ENCODE measurements at places on chromosomes 16 and 17.

GRCh38 chr16:66231452-66232160 is 134.9 kb upstream of the CDH5 start:
- DNase-seq: no peak

- no peak for DNase-seq
Measured at GRCh38 chr16:66470556-66470955, 43.5 kb downstream of the BEAN1 start.

GRCh38 chr16:49809561-49809960 is 46.4 kb downstream of the ZNF423 start:
- no peak for DNase-seq

- no peak for DNase-seq
Measured at GRCh38 chr17:61837175-61838051, 25.9 kb downstream of the BRIP1 start.

DNA sequence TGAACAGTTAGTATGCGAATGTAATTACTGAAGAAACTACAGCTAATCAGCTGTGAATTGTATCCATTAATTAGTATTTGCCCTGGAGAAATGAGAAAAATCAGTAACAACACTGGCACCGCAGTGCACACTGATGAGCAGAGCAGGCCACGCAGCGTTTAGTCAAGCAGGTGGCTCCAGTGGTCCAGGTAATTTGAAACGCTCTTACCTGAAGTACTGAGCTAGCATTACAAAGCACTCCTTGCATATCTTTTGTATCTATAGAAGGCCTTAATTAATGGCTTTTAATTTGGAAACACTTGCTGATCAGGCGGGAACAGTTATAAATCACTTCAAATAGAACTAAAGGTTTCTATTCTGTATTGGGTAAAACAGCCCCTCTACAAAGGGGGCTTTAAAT is 76.4 kb downstream of the TOX3 start:
- no peak for DNase-seq

- DNase-seq: no peak
Measured at GRCh38 chr16:61261315-61261714, 774.9 kb downstream of the CDH8 start.

DNA sequence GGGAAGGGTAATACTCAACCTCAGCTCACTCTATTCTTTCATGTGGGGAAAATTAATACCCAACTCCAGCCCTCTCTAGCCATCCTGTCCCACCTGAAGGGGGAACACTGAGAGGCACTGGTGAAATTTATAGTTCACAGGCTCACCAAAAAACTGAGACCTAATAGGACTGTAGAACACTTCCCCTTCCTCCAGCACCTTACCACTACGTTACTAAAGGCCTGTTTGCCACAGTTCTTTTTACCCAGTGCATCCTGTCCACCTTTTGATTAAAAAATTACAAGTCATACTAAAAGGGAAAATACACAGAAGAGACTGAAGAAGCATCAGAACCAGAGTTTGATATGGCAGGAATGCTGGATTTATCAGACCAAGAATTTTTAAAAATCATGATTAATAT is 26.0 kb downstream of the DHRS7B start:
- no peak for DNase-seq

DNA sequence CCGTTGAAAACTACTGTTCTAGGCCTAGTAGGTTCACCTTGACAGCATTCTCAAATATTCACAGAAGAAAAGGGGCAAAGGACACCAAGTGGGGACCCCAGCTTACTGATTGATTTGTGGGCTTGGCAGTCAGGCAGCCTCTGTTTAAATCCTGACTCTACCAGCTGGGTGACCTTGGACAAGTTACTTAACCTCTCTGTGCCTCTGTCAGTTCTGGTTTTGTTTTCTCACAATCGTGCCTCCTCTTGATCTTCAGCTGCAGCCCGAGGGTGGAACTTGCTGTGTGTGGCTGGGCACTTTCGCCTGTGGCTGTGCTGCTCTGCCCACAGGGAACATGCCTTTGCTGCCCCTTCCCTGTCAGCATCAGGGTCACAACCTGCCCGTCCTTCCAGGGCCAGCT is 17.8 kb downstream of the RAP1GAP2 start:
- no peak for DNase-seq

DNA sequence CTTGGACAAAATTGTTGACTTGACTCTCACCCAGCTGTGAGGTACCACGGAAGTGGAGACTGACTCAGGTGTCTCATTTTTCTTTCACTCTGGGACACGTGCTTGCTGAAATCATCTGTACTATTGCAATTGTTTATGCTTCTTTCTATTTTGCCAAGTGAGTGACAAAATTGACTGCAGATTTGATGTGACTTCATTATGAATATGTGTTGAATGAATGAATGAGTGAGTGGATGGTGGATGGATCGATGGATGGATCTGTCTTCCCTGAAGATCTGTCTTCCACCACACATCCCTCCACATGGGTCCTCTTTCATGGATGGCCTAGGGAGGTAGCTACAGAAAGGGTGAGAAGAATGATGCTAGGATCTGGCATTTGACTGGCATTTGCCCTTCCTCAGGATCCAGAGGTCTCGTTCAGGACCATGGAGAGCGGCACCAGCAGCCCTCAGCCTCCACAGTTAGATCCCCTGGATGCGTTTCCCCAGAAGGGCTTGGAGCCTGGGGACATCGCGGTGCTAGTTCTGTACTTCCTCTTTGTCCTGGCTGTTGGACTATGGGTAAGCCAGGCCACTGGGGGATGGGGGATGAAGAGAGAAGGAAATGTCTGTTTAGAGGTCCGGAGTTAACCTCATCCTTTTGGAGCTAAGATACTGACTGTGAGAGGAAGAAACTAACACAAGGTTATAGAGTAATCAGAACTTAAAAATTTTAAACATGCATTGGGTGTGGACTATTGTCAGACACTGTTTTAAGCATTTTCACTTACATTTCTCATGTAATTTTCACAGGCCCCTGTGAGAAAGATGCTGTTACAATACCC is 12.7 kb downstream of the SLC5A11 start:
- DNase-seq: peak; percentile 14

GRCh38 chr17:77282524-77283515 is 142.1 kb downstream of the SEC14L1 start:
- DNase-seq: no peak

DNA sequence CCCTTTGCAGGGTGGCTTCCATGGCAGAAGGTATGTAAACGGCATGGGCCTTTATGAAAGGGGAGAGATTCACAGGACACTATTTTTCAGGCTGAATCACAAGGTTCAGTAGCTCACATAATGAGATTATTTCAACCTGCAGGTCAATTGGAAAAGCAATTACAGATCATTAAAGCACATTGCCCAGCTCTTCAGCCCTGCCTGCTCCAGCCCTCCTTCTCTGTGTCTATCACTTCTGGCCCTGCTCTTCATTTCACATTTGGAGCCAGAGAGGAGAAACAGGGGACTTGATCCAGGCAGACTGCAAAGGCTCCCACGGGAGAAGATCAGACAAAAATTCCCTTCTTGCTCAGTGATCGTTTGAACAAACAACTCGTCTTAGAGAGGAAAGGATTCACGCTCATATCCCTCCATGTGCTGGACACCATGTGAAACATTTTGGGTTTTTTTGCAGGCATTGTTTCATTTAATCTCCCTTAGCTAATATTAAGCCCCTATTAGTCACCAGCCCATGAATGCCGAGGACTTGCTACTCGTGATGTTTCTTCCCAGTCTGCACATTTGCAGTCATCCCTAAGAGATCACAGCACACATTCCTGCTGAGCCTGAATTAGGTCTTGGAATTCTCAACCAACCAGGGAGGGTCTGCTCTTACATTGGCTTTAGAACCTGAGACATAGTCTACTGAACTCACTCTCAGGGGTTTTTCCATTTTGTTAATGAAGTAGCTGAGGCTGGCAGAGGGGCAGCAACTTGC is 443.9 kb upstream of the CCL2 start:
- DNase-seq: no peak

- DNase-seq: no peak
Measured at GRCh38 chr17:56358651-56359050, 205.4 kb downstream of the ANKFN1 start.

DNA sequence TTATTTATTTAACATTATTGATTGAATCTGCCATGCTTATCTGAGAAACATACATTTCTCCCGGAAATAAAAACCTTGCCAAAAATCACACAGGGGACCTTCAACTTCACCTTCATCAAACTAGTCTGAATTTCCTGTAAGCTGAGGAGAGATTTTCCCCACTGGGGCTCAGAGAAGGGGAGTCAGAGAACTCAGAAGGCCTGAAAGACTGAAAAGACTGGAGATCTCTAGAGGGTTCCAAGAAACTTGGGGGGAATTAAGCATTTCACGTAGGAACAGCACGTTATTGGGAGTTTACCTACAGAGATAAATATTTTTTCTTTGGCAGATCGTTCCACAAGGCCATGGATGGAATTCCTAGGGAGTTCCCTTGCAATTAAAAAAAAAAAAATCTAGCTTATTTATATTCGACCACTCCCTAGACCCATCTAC is 528 bp upstream of the NOL11 start:
- no peak for DNase-seq

All from stimulated activated CD8-positive, alpha-beta memory T cell treated with anti-CD3 and anti-CD28 coated beads, Interleukin-15, amount 100 ng/mL, for 24 hours (primary cell).